ENCODE measurements at places on chromosomes 6 and 20. TPM values are rescaled to one million over a fixed set of nuclear protein-coding genes. Genes with fewer than 3 reads are reported as not detected.

GRCh38 chr6:144581812-144582537, 296.8 kb downstream of the UTRN start:
- no peak for DNase-seq

GRCh38 chr20:37882961-37883712, 19.8 kb upstream of the VSTM2L start:
- DNase-seq, result no peak

GRCh38 chr20:35883778-35884540, 70.3 kb downstream of the SCAND1 start:
- peak; percentile 76 for DNase-seq

DNA sequence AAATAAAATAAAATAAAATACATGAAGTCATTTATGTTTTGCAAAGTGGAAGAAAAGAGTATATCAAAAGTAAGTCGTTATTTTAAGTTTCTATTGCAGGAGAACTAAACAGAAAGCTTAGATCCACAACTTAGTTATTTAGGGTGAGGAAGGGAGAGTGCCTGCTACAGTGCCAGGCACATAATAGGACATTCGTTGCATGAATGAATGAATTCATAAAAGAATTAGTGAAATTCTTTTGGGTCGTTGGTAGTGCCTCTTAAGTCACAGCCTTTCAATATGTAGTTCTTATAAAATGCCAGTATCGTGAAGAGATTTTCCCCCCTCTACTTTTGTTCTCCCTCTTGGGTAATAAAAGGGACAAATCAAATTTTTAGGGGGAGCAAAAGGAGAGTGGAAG, 29.1 kb downstream of the SF3B5 start:
- DNase-seq, result no peak

DNA sequence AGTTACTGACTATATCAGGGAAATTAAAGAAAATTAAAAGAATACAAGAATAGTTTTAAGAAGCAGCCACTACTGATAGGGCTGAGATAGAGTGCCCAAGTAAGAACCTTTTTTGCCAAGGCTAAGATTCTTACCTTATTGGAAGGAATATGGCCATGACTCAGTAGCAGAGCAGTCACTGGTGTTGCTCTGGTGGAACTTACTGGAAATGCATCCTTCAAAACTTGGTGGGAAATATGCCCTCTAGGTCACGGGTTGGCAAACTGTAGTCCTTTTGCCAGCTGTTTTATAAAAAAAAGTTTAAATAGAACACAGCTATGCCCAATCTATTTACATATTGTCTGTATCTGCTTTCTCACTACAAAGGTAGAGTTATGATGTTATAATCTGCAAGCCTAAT, 6.0 kb downstream of the HSF2 start:
- no peak for DNase-seq

- DNase-seq, result no peak
These were observed 3.1 kb upstream of the CSE1L start for GRCh38 chr20:49043000-49043399.

- DNase-seq, result no peak
These were observed 2.3 kb downstream of the PLAGL2 start for GRCh38 chr20:32205110-32205842.

DNA sequence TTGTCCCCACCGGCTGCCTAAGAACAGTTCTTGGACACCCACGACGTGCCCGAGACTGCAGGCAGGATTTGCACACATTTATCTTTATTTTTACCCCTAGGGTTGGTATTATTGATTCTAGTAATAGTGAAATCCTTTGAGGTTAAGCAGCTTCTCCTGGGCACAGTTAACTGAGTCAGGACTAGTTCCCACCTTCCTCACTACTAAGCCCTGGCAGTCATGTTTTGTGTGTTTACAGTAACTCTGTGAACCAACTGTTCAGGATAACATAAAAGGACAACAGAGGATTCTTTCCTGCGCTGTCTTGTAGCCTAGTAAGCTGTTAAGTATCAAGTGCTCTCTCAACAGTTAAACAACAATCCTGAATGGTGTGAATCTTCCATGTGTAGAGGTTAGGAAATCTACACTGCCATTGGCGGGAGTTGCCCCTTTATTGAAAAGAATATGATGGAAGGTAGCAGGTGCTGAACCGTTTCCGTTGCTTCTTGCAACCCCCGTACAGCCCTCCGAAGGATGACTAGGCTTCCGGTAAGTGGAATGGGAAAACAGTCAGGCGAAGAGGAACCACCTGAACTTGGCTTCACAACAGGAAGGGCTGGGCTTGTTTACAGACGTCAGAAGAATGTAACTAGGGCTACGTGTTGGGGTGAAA, 979 bp upstream of the SOD2 start:
- no peak for DNase-seq

DNA sequence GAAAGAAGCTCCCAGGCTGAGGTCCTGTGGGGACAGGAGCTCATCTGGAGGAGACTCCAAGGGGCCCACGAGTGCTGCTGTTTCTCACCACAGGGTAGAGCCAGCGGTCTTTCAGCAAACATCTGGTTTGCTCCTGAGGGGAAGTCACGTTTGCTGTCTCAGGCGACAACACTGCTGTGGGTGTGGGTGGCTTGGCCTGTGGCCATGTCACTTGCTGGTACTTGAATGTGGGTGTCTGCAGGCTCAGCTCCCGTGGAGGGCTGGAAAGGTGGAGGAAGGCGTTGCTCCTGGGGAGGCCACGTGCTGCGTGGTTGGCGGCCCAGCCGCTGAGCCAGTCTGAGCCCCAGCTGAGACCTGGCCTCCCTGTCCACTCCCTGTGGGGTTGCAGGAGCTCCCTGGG, 52.8 kb upstream of the MPC1 start:
- DNase-seq, result peak; percentile 62

GRCh38 chr6:35497571-35498421, 917 bp upstream of the TEAD3 start:
- peak; percentile 63 for DNase-seq

GRCh38 chr6:162581988-162582780, 145.4 kb downstream of the PRKN start:
- no peak for DNase-seq

DNA sequence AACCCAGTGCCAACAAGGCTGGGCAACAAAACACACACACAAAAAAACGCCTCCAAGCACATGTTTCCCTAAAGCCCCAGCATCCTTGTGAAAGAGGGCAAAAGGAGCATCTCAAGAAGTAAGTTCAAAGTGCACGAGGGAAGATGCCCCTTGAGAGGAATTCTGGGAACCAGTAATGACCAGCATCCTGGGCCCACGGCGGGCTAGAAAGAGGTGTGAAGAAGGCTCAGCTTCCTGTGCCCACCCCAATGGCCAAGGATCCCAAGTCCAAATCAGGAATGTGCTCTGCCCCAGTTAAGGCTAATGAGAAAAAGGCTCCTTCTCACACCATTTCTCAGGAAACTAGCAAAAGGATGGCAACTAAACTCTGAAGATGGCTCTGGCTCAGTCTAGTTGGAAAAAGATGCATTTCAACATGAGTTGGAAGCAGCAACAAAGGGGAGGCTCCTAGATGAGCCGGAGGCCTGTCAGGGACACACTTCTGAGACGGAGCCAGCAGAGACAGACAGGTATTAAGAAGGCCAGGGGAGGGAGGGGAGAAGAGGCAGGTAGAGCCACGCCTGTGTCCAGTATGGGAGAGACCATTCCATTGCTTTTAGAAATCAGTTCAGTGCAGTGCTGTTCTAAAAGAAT, 3.2 kb downstream of the RIMS4 start:
- DNase-seq, result peak; percentile 66

Gene CAGE1
- not detected for total RNA-seq

Gene SLC22A16
- not detected for total RNA-seq

Gene RTF2
- 37.0 TPM for total RNA-seq

Gene PTPRT
- 0.95 TPM for total RNA-seq
